ENCODE measurements at places on chromosomes 1 and 21. TPM values are rescaled to one million over a fixed set of nuclear protein-coding genes. Genes with fewer than 3 reads are reported as not detected.

Gene SEMA6C
- polyA plus RNA-seq = 15.7 TPM

Gene EVA1C
- polyA plus RNA-seq = 30.1 TPM

Gene OLFM3
- not detected for polyA plus RNA-seq

Gene KLHDC8A
- not detected for polyA plus RNA-seq

Gene HMGCS2
- polyA plus RNA-seq = 1.1 TPM

Gene FAM151A
- polyA plus RNA-seq = 2.9 TPM

Gene LCE1C
- not detected for polyA plus RNA-seq

Gene VCAM1
- polyA plus RNA-seq = 11.7 TPM

Gene SLC44A3
- 1.6 TPM for polyA plus RNA-seq

Gene KCNK1
- polyA plus RNA-seq = 9.7 TPM

Gene CD1B
- polyA plus RNA-seq = not detected

Gene WDR3
- polyA plus RNA-seq = 3.4 TPM

Gene CHODL
- polyA plus RNA-seq = 0.30 TPM

Gene LYSMD1
- 5.7 TPM for polyA plus RNA-seq

Gene ZNF593OS
- not detected for polyA plus RNA-seq

Gene TMEM269
- polyA plus RNA-seq = not detected

Gene CASQ2
- 484 TPM for polyA plus RNA-seq

Gene CCDC30
- polyA plus RNA-seq = 0.38 TPM

Gene IQGAP3
- 0.22 TPM for polyA plus RNA-seq

Gene ABL2
- polyA plus RNA-seq = 2.5 TPM

Gene GJA9
- not detected for polyA plus RNA-seq

Gene ZNF695
- polyA plus RNA-seq = 0.01 TPM

Gene LCE2D
- polyA plus RNA-seq = not detected

Gene TXLNA
- 7.5 TPM for polyA plus RNA-seq

Gene PANK4
- polyA plus RNA-seq = 26.1 TPM

Gene MDM4
- polyA plus RNA-seq = 3.7 TPM

Gene TRIM17
- polyA plus RNA-seq = 0.20 TPM

Gene MYBPH
- polyA plus RNA-seq = not detected

Gene VTCN1
- not detected for polyA plus RNA-seq

Gene CHIA
- not detected for polyA plus RNA-seq

All from heart right ventricle (tissue), 16 donors.